ENCODE measurements at places on chromosomes 2 and 18.

DNA sequence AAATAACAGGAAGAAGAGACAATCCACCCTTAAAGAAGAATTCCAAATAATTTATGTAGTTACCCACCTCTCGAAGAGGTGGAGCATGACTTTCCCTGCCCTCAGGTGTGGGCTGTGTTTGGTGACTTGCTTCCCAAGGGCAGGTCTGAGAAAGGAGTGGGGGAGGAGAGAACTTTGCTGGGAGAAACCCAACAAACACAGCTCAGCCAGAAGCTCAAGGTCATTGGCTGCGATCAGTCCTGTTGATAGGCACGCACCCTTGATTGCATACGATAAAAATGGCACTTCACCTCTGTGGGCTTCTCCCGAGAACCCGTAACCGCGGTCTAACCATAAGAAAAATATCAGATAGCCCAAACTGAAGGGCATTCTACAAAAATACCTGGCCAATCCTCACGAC is 157.5 kb upstream of the ID2 start:
- no peak for DNase-seq

DNA sequence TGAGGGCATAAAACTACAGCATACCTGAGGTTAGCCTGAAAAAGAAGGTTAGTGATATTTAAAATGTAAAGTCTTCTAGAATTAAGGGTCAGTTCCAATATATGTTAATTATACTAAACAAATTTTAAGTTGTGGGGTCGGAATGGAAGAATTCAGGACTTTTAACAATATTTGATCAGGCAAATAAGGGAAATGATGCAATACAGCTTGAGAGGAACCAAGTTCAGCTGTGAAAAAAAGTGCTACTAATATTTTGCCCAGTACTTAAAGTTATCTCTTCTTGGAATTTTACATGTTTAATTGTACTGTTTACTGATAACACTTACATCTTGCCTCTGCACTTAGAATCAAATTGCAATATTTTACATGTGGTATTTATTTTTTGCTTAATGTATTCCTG is 345.5 kb upstream of the CWC22 start:
- no peak for DNase-seq

- DNase-seq: no peak
Observed at GRCh38 chr2:30758191-30758651, 49.0 kb downstream of the CAPN13 start.

DNA sequence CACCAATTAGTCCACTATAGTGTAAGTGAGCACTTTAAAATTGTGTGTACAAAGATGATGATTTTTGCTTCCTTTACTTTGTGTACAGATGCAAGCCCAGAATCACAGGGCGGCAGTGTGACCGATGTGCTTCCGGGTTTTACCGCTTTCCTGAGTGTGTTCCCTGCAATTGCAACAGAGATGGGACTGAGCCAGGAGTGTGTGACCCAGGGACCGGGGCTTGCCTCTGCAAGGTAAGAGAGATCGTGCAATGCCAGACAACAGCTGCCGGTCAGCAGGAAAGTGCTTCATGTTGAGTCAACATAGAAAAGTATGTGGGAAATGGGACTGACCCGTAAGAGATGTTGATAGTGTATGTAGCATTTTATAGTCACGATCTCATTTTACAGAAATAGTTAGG is 156.8 kb upstream of the TTC39C start:
- no peak for DNase-seq

- no peak for DNase-seq
Observed at GRCh38 chr2:121694398-121695170, 42.1 kb downstream of the NIFK start.

GRCh38 chr2:25265802-25266201 is 75.9 kb downstream of the DNMT3A start:
- no peak for DNase-seq

GRCh38 chr2:203407496-203407895 is 79.3 kb downstream of the ABI2 start:
- DNase-seq: no peak

- DNase-seq: no peak
Observed at GRCh38 chr2:85712336-85712735, 18.2 kb downstream of the GNLY start.

- no peak for DNase-seq
Observed at GRCh38 chr2:108364676-108365297, 13.0 kb upstream of the SULT1C4 start.

DNA sequence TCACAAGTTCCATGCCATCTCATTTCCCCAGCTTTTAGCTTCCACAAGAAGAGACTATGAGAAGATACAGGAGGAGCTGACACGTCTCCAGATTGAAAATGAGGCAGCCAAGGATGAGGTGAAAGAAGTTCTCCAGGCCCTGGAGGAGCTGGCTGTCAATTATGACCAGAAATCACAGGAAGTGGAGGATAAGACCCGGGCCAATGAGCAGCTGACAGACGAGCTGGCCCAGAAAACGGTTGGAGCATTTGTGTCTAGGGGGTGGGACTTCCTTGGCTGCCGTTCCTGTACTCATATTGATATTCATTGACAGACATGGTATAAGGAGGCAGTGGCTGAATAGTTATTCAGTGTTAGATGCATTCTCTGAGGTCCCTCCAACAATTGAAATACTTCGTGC is 57.2 kb upstream of the LYPD6B start:
- no peak for DNase-seq

GRCh38 chr2:84450288-84451227 is 8.5 kb downstream of the SUCLG1 start:
- DNase-seq: no peak

GRCh38 chr18:48184118-48184517 is 225.1 kb downstream of the ZBTB7C start:
- DNase-seq: no peak

DNA sequence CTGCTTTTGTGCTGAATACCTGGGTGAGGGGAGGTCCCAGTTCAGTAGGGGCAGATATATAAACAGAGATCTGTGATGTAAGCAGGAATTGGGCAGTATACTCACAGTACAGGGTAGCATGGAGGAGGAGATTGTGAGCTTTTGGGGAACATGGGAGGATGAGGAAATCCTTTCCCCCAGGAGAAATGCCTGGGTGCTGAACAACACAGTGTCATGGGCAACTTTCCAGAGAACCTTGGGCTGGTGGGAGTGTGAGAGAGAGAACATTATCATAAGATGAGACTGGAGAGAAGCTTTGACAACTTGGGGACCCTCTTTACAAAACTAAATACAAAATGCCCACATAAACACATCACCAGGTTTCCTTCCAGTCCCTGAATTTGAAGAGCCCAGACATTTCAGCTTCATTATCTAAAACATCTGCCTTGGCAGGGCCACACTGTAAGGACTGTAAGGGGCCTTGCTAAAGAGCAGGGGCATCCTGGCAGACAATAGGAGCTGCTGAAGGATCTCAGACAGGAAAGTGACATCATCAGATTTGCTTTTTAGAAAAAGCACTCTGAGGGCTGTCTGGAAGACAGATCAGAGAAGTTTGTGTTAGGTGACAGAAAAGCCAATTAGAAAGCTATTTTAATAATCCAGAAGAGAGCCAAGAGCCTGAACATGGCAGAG is 303.1 kb upstream of the FBXO11 start:
- no peak for DNase-seq

- no peak for DNase-seq
Observed at GRCh38 chr2:152550386-152550785, 166.9 kb downstream of the PRPF40A start.

DNA sequence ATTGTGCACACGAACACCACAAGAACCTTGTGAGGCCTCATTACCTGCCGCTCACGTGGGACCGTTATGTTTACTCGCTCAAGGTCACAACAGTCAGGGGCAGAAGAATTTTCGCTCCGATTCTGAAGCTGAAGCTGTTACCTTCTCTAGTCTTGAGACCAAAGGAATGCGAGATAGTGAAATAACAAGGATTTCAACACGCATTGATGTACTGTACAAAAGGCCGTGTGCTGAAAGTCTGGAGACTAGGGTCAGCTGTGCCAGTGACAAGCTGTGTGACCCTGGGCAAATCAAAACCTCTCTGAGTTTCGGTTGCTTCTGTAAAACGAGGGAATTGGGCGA is 583 bp downstream of the NEMP2 start:
- peak; percentile 27 for DNase-seq

DNA sequence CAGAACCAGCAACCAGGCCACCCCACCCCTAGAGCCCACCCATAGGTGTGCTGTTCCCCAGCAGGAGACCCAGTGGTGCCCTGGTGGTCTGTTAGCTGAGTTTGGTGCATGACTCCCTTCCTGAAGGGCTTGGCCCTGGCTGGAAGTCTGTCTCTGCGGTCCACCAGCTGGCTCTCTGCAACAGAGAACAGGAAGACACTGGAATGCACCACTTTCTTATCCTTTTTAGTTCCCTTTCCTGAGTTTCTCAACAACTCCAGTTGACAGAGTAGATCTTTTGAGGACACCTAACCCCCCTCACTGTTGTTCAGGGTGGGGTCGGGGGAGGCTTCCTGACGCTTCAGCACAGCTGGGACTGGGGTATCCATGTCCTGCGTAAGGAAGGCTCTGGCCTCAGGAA is 11.9 kb upstream of the RPL37A start:
- DNase-seq: no peak

- no peak for DNase-seq
Observed at GRCh38 chr2:160061533-160061932, 882 bp downstream of the PLA2R1 start.

DNA sequence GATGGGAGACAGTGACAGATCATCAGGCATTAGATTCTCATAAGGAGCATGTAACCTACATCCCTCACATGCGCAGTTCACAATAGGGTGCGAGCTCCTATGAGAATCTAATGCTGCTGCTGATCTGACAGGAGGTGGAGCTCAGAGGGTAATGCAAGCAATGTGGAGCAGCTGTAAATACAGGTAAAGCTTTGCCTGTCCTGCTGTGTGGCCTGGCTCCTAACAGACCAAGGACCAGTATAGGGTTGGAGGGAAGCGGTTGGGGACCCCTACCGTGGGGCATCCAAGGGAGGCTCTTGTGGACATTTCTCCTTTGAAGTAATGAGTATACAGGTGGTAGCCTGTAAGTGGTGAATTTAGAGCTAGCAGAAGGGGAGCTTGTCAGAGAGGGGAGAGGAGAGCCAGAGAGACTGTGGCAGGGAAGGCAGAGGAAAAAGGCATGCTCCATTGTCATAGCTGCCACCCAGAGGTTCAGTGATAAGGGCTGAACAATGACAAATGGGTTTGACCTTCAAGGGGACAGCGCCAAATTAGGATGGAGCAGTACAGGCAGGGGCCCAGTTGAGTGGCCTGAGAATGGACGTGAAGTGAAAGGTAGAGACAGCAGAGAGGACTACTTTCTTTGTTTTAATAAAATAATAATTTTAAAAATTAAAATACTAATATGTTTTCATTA is 15.2 kb upstream of the TMBIM1 start:
- DNase-seq: no peak

- no peak for DNase-seq
Observed at GRCh38 chr2:239600001-239600593, 199.3 kb upstream of the HDAC4 start.

- DNase-seq: no peak
Observed at GRCh38 chr2:10977003-10977402, 65.3 kb downstream of the KCNF1 start.

- DNase-seq: no peak
Observed at GRCh38 chr18:39531659-39532058, 1966.1 kb upstream of the CELF4 start.

- DNase-seq: no peak
Observed at GRCh38 chr2:232609607-232610006, 23.8 kb upstream of the EFHD1 start.

- DNase-seq: no peak
Observed at GRCh38 chr2:175012516-175012915, 7.3 kb upstream of the CHN1 start.

DNA sequence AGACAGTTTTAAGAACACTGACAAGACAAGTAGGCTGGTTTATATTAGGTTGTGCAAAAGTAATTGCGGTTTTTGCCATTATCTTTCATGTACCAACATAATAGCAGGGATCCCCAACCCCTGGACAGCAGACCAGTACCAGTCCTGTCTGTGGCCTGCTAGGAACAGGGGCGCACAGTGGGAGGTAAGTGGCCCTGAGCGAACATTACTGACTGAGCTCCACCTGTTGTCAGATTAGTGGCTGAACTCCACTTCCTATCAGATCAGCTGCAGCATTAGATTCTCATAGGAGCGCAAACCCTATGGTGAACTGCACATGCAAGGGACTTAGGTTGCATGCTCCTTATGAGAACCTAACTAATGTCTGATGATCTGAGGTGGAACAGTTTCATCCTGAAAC is 921.9 kb downstream of the CCDC85A start:
- DNase-seq: no peak

DNA sequence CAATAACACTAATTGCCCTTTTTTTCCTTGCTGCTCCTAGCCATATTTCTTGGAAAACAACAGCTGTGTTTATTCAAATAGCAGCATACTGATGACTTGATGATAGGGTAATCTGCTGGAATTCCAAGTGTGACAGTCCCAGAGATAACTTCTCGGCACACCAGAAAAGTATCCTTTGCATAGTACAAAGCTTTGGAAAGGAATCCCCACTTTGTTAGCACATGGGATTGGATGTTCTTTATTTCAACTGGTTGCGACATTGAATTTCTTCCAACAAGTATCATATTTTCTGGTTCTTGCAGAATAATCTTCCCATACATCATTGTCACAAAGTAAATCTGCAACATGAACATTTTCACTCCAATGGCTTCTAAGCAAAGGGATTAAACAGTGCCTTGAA is 445.8 kb upstream of the ACVR2A start:
- no peak for DNase-seq

DNA sequence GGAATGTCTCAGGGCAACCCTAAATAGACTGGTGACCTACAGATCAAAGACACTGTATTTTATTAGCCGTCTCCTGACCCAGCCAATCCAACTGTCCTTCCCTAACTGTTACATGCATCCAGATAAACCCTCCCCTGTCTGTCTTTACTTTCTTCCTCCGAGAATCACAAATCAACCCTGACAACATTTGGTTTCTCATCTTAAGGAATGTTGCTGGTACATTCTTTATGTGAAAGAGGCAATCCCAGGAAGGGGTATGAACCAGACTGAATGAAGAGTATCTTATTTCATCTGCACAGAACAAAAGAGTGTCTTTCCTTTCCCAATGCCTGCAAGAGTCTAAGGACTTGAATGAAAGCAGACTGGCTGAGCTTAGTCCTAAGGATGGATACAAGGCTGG is 113.9 kb upstream of the LTBP1 start:
- no peak for DNase-seq

DNA sequence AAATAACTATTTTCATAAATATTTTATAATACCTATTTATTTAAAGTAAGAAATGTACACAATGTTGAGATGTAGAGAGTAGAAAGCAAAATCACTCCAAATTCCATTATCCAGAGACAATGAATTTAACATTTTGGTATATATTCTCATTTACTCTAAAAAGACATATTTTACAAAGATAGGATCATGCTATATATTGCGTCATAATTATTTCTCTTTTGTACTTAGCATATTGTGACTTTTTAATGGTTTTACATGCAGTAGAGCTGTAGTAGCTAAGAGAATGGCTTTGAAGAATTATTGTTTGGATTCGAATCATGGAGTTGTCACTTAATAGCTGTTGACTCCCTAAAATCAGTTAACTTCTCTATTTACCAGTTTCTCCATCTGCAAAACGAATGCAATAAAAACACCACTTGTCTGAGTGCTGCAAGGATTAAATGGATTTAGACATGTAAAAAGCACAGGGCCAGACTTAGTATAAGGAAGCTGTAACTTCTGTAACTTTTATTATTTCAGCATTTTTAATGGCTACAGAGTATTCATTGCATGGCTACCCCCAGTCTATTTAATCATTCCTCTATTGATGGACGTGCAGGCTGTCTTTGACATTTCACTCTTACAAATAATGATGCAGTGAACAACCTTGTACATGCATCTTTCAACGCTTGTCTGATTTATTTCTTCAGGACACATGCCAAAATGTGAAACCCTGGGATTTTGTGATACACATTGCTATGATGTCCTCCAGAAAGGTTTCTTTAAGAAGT is 33.2 kb downstream of the KCNS3 start:
- no peak for DNase-seq
